ENCODE measurements at places on chromosomes 2 and 18.

DNA sequence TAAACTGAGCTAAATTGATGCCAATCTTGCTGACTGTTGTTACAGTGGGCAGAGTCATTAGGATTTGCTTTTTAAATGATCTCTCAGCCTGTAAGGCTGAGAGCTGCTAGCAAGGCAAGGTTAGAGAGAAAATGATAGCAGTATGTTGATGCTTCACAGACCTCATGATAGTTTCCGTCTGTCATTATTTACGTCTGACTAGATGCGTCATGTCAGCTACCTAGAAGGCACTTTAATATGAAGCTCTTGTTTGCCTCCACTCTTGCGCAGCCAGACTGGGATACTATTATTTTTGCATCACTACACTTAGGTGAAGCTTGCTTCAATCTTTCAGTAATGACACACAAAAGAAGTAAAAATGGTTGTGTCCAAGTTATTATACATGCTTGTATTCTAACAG, 313.8 kb downstream of the LNPK start:
- no peaks in the 10 kb centered on the region for H3K4me1 ChIP-seq
- H3K4me3 ChIP-seq: no peak overlapping the region
- H3K36me3 ChIP-seq: no peaks in the 10 kb centered on the region
- peaks cover 31% of the 10 kb centered on the region for H3K27me3 ChIP-seq
- DNase-seq: no peak

GRCh38 chr2:172251231-172251630, 148.5 kb upstream of the DLX2 start:
- peak overlapping the region; percentile 83 for H3K27ac ChIP-seq
- H3K4me1 ChIP-seq: peaks cover 60% of the 10 kb centered on the region
- DNase-seq: peak; percentile 71
- no peak overlapping the region for H3K4me3 ChIP-seq
- no peaks in the 10 kb centered on the region for H3K27me3 ChIP-seq

GRCh38 chr2:120511536-120511935, 165.6 kb downstream of the INHBB start:
- H3K4me3 ChIP-seq: no peak overlapping the region
- no peaks in the 10 kb centered on the region for H3K36me3 ChIP-seq
- no peak for DNase-seq
- peaks cover 27% of the 10 kb centered on the region for H3K27me3 ChIP-seq

- no peaks in the 10 kb centered on the region for H3K36me3 ChIP-seq
- no peak overlapping the region for H3K4me3 ChIP-seq
These were observed 59.7 kb downstream of the SCG2 start for GRCh38 chr2:223542501-223542900.

DNA sequence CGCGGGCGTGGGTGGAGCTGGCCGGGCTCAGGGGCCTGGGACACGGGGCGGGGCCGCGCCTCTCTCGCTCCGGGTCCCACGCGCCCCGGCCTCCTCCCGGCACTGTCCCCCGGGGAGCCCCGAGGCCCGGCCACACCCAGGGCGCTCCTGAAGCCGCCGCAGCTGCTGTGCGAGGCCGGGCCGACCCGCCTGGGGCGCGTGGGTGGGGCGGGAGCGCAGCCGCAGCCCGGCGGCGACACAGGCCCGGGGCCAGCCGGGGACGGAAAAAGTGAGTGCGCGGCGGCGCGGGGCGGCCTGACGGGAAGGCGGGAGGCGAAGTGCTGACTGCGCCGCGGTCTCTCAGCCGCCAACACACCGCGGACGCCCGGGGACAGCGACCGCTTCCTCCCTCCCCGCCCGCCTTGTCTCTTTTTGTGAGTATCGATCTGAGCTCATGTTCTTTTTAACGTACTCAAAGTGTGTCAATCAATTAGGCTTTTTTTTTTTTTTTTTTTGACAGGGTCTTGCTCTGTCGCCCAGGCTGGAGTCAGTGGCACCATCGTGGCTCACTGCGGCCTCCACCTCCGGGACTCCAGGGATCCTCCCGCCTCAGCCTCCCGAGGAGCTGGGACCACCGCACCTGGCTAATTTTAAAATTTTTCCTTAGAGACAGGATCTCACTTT, 14.5 kb downstream of the PDCD1 start:
- H3K27me3 ChIP-seq: peaks cover 19% of the 10 kb centered on the region
- DNase-seq: peak; percentile 34
- no peaks in the 10 kb centered on the region for H3K36me3 ChIP-seq

- no peak overlapping the region for H3K27ac ChIP-seq
- H3K4me1 ChIP-seq: peaks cover 6% of the 10 kb centered on the region
- peak; percentile 21 for DNase-seq
These were observed 2.4 kb upstream of the ADCYAP1 start for GRCh38 chr18:902229-902628.

DNA sequence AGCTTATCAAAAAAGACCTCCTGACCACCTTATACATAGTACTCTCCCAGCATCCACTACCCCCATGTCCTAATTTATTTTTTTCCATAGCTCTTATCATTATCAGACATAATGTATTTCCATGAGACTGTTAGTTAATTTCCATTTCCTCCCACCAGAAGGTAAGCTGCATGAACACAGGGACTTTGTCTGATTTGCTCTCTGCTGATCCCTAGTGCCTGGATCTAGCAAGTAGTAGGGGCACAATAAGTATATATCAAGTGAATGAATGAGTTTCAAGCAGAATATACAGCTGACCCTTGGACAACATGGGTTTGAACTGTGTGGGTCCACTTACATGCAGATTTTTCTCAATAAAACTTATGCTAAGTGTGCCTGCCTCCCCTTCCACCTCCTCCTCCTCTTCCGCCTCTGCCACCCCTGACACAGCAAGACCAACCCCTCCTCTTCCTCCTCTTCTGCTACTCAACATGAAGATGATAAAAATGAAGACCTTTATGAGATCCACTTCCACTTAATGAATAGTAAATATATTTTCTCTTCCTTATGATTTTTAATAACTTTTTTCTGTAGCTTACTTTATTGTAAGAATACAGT, 53.8 kb downstream of the CTAGE1 start:
- H3K36me3 ChIP-seq: no peaks in the 10 kb centered on the region
- H3K27ac ChIP-seq: no peak overlapping the region
- no peak overlapping the region for H3K4me3 ChIP-seq
- no peak for DNase-seq

DNA sequence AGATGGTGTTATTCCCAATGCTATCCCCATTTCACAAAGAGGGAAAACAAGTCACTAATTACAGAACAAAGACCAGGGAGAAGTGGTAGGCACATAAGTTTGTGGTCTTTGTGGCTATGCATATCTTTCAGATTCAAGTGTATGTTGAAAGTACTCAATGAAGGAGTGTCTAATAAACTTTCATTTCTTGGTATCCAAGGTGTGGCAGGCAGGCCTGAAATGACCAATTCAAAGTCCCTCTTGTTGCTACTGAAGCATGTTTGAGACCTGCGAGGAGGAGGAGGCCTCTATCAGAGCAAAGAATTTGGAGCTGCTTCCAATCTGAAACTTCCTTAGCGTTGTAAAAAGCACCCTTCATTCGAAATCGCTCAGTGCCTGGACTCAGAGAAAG, 60.9 kb upstream of the KLF7 start:
- no peaks in the 10 kb centered on the region for H3K36me3 ChIP-seq
- peak overlapping the region; percentile 28 for H3K27ac ChIP-seq
- H3K27me3 ChIP-seq: no peaks in the 10 kb centered on the region

DNA sequence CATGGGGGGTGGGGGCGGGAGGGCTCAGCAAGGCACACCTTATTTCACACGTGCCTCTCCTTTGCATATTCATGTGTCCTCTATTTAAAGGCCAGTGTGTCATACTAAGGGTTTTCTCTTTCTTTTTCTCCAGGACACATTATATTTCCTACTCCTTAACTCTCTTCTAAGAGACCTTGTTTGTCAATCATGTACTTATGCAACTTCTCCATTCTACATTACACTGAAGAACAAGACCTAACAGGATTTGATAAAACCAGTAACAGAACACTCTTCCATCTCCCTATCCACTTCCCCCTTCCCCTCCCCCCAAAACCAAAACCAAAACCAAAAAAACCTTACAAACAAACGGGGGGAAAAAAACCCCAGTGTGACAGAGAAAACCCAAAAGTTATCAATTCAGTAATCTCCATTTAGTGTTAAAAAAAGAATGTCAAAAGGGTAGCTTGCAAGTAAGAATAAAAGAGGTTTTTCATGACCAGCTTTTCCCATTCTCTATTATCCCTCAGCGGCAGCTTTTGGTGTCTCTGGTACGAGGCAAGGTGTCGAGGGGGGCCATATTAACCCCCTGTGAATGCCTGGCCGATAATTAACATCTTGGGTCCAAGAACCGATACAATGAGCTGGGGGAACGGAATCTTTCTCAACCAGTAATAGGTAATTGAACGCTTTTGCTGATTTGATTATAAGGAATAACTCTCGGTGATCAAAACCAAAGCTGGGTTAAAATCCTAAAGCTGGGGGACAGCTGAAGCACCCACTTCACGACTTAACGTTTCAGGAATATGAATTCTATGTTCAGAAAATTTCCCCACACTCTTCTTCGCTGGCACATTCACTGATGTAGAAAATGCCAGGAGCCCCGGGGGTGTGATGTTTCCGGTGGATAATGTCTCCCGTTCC, 191.0 kb upstream of the TCF4 start:
- no peak overlapping the region for H3K27ac ChIP-seq
- peak overlapping the region; percentile 61 for H3K4me3 ChIP-seq
- no peaks in the 10 kb centered on the region for H3K36me3 ChIP-seq
- peaks cover 4% of the 10 kb centered on the region for H3K4me1 ChIP-seq
- no peaks in the 10 kb centered on the region for H3K27me3 ChIP-seq

DNA sequence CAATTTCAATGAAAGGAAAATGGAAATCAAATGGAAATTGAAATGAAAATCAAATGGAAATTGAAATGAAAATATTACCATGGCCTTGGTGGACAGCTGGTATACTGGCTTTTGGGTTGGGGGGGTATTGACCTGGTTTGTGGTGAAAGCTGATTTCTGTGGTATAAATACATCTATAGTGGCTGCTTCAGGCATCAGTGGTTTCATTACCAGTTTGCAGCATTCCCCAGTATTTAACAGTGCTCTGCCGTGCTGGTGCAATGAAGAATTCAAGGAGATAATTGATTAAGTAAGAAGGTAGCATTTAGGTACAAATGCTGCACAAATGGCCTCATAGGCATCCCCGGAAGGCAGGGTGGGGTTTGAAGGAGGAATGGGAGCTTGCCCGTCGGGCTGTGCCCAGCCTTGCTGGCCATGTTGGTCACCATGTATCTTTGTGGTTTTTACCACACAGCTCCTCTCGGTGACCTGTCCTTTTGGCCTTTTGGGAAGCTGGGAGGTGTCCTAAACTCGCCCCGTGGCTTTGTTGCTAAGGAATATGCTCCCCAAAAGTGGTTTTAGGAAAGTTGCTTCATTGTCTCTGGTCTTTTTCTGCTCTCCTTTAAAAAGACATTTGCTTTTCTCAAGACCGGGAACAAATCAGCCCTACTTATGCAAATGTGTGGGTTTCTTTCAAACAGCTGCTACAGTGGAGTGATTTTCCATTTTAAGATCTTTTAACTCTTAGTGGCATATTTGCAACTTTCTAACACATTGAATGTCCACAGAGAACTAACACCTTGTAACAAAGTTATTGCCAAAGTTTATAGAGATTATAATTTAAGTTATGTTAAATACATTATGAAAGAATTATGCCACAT, 28.6 kb downstream of the SNTG2 start:
- H3K4me1 ChIP-seq: no peaks in the 10 kb centered on the region
- H3K27me3 ChIP-seq: no peaks in the 10 kb centered on the region
- no peak for DNase-seq
- no peak overlapping the region for H3K27ac ChIP-seq
- no peaks in the 10 kb centered on the region for H3K36me3 ChIP-seq

GRCh38 chr2:69138793-69139459, 125.9 kb downstream of the ANTXR1 start:
- H3K36me3 ChIP-seq: no peaks in the 10 kb centered on the region
- peak; percentile 89 for DNase-seq
- peaks cover 28% of the 10 kb centered on the region for H3K4me1 ChIP-seq

DNA sequence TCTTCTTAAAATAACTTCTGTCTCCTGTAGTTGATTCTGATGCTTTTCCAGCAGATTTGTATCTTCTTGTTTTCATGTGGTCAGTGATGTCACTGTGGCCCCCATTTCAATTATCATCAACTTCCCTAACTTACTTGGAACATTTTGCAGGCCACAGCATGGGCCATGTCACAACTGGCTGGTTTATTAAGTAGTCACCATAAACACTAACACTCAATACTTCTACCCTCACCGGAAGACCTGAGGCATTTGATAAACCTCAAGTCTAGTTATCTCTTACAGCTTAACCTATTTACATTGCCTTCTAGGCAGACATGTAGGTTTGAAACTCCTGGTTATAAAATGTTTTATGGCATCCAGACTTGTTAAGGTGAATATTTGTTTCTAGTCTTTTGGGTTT, 37.4 kb upstream of the PROKR1 start:
- no peaks in the 10 kb centered on the region for H3K4me1 ChIP-seq
- H3K27me3 ChIP-seq: no peaks in the 10 kb centered on the region
- no peak for DNase-seq

DNA sequence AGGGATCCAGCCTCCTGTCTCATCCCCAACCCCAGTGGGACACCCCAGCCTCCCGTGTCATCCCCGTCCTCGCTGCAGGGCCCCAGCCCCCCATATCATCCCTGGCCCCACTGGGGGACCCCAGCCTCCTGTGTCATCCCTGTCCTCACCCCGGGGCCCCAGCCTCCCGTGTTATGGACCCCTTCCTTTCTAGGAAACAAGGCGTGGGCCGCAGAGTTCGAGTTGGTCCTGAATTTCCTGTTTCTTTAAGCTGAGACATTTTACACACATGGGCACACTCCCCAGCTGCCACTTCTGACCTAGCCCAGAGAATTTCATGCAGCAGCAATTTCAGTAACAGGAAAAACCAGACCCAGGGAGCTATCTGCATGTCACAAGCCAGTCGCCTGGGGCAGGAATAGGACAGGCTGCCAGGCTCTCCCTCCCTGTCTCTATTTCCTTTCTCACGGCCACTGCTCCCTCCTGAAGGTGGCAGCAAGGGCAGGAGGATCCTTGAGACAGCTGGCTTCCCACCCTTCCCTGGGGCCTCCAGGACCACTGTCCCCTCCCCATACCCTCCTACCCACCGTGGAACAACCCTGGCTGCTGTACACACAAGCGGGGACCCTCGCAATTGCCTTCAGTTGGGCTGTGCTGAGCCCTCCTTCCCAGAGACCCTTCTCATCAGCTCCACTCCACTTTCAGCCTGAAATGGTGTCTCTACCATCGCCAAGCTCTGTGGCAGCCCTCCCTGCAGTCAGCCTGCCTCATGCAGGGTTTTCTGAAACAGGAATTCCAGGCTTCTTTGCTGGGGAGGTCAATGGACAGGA, 141.9 kb upstream of the ID2 start:
- peaks cover 29% of the 10 kb centered on the region for H3K4me1 ChIP-seq
- no peaks in the 10 kb centered on the region for H3K36me3 ChIP-seq
- H3K27ac ChIP-seq: no peak overlapping the region
- no peaks in the 10 kb centered on the region for H3K27me3 ChIP-seq
- no peak overlapping the region for H3K4me3 ChIP-seq
- no peak for DNase-seq

- no peaks in the 10 kb centered on the region for H3K27me3 ChIP-seq
- no peaks in the 10 kb centered on the region for H3K4me1 ChIP-seq
- H3K27ac ChIP-seq: no peak overlapping the region
- H3K4me3 ChIP-seq: no peak overlapping the region
These were observed 57.9 kb downstream of the DPP4 start for GRCh38 chr2:162016080-162016479.

All from astrocyte (in vitro differentiated cells and primary cell).